ENCODE measurements at places on chromosomes 4 and X.

- DNase-seq: no peak
Observed at GRCh38 chrX:93673056-93673868, at the start of gene NAP1L3. NAP1L3 (minus strand) TSS chrX:93673578; CDS start chrX:93673304, 274 bp downstream.

- no peak for DNase-seq
Observed at GRCh38 chr4:55466001-55466400, 70.2 kb downstream of the TMEM165 start.

- no peak for DNase-seq
Observed at GRCh38 chr4:179328627-179329026, 1886.4 kb upstream of the AGA start.

- no peak for DNase-seq
Observed at GRCh38 chrX:7993873-7994272, 66.7 kb upstream of the PNPLA4 start.
